ENCODE measurements at places on chromosomes 7 and 10.

DNA sequence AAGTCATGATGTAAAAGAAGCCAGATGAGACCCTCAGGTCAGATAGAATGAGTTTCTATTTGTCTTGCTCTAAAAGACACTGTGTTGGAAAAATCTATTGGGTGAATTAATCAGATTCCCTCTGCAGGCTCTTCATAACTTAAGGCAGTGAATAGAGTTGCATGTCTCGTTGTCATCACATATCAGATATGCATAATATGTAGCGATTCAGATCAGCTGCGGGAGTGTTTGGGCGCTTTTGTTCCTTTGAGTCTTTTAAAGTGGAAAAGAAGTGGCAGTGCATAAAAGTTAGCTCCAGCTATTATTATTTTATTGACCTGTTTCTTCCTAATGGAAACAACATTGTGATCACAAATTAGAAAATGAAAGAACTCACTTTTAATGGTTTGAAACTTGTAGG lies 84.4 kb downstream of the CDK14 start:
- DNase-seq: no peak

- DNase-seq: no peak
Observed at GRCh38 chr7:118111347-118111746, 72.6 kb upstream of the LSM8 start.

DNA sequence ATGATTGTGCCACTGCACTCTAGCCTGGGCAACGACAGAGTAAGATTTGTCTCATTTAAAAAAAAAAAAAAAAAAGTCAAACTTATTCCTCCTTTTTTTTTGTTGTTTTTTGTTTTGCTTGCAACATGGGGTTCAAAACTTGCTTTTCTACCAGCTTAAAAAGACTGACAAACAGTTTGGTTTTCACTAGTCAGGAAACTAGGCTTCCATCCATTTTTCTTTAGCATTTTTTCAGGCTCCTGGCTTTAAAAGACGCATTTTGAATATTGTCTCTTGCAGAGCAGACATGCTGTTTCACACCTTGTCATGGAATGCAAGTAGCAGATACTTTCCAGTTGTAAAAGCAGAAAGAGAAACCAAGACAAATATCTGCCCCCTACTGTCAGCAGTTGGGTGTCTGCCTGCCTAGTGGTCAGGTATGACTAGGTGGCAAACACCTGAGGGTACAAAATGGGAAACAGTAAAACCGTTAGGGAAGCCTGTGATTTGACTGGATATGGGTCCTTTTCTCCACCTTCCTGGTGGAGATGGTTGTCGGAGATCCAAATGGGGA lies 139.9 kb downstream of the CCDC71L start:
- DNase-seq: no peak

DNA sequence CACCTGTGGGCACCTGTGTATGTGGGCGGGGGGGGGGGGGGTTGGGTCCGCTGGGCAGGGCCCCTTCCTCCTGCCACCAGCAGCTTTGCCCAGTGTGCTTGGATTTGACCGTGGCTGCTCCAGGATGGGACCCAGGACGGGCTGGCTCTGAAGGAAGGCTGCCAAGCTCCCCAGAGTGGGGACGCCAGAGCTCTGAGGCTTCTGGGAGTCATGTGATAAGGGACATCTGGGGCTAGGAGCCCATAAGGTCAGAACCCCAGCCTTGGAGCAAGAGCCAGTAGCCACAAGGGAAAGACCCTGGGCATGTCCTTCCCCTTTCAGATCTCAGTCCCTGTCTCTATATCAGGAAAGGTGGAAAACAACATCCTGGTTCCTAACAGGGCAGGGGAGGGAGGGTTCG lies 21.8 kb upstream of the AMZ1 start:
- no peak for DNase-seq

- DNase-seq: no peak
Observed at GRCh38 chr10:75428434-75429158, 2.8 kb upstream of the LRMDA start.

GRCh38 chr7:152351168-152351567 lies 84.6 kb downstream of the KMT2C start:
- DNase-seq: no peak

GRCh38 chr7:36735172-36735571 lies 10.9 kb upstream of the AOAH start:
- DNase-seq: no peak

- no peak for DNase-seq
Observed at GRCh38 chr10:69742928-69743602, 58.6 kb upstream of the COL13A1 start.

- DNase-seq: no peak
Observed at GRCh38 chr10:28381903-28382347, 79.1 kb upstream of the MPP7 start.
